ENCODE measurements at places on chromosomes 1 and 21. TPM values are rescaled to one million over a fixed set of nuclear protein-coding genes. Genes with fewer than 3 reads are reported as not detected.

DNA sequence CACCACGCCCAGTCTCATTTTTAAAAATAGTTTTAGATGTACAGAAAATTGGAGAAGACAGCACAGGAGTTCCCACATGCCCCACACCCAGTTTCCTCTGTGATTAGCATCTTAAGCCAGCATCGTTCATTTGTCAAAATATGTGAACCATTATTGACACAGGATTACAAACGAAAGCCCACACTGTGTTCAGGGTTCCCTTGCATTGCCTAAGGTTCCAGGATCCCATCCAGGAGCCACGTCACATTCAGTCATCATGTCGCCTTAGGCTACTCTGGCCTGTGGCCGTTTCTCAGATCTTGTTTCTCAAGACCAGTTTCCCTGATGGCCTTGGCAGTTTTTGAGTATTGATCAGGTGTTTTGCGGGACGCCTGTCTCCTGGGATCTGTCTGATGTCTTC lies 34.7 kb upstream of the TNFRSF1B start:
- peak; percentile 89 for DNase-seq

GRCh38 chr1:233490488-233490887 lies 123.4 kb upstream of the KCNK1 start:
- no peak for DNase-seq

The RAP1GAP gene
- total RNA-seq = 22.7 TPM

The NOTCH2NLA gene
- total RNA-seq = 45.8 TPM

The GUCA2B gene
- not detected for total RNA-seq

GRCh38 chr1:165179306-165179705 lies 177.2 kb downstream of the LMX1A start:
- no peak for DNase-seq

DNA sequence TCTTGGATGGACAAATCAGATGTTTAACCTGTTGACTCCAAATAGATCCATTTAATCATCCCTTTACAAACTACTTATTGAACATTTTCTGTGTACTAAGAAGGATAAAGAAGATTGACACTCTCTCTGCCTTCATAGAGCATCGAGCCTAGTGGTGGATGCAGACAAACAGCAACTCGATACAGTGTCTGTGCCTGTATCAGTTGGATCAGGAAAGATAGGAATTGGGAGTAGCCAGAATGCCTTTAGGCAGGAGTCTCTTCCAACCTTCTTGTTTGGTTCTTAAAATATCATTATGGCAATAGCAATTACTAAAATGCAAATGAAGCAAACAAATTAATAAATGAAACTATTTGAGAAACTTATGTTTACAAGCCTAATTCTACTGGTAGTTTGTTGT lies 89.0 kb upstream of the RAVER2 start:
- DNase-seq = no peak

DNA sequence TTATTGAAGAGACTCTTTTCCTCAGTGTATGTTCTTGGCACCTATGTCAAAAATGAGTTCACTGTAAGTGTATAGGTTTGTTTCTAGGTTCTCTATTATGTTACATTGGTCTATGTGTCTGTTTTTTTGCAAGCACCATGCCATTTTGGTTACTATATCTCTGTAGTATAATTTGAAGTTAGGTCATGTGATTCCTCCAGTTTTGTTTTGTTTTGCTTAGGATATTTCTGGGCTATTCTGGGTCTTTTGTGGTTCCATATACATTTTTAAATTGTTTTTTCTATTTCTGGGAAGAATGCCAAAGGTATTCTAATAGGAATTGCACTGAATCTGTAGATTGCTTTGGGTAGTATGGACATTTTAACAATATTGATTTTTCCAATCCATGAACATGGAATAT lies 13.2 kb downstream of the TMED5 start:
- no peak for DNase-seq

GRCh38 chr1:216261631-216262030 lies 161.6 kb downstream of the USH2A start:
- DNase-seq = no peak

The ZSWIM5 gene
- total RNA-seq = 0.55 TPM

GRCh38 chr1:186976700-186977099 lies 148.0 kb downstream of the PLA2G4A start:
- DNase-seq = no peak

- peak; percentile 93 for DNase-seq
Measured at GRCh38 chr21:43767984-43768867, 7.9 kb downstream of the CSTB start.

All from PC-9 (cell line).